ENCODE measurements at places on chromosomes 6 and 20.
A peak's percentile ranks its signal among the peaks of the same experiment; 100 is the strongest.

DNA sequence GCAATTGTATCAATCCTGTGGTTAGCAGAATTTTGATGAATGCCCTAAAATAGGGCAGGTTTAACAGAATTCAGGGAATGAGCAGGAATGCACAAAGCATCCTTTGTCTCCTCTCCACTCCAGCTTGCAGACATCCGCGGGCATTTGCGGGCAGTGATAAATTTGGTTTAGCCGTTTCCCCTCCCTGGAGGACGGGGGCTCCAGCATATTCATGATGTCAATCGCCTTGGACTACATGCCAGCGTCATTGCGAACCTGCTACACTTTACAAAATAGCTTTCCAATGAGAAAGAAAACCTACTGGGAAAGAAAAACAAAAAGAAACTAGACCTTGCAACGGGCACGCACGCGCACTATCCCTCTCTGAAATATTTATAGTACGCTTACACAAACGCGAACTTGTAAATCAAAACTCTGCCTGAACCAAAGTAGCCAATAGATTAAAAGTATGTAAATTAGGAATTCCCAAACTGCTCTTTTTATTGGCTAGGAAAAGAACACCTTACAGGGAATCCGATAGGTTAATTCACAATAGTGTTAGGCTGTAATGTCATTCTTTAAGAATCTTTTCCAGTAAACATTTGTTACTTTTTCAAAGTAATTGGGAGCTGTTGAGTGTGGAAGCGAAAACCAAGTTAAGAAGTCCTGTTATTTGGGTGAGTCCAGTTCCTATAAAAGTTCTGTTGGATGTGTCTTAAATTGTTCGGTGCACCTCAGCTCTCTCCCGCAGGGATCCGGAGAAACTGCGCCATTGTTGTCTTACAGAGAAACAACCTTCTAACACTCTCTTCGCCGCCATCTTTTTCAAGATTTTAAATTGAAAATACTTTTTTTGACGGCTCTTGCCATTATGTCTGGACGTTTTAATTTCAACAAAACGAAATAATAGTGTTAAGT is 136.7 kb downstream of the HFE start:
- DNase-seq, result peak; percentile 94

GRCh38 chr20:41984031-41984430 is 365.9 kb upstream of the CHD6 start:
- no peak for DNase-seq

- DNase-seq, result no peak
These were observed 123.3 kb downstream of the ZFAND3 start for GRCh38 chr6:37942606-37943376.

GRCh38 chr6:13838616-13839015 is 24.3 kb upstream of the MCUR1 start:
- DNase-seq, result no peak

DNA sequence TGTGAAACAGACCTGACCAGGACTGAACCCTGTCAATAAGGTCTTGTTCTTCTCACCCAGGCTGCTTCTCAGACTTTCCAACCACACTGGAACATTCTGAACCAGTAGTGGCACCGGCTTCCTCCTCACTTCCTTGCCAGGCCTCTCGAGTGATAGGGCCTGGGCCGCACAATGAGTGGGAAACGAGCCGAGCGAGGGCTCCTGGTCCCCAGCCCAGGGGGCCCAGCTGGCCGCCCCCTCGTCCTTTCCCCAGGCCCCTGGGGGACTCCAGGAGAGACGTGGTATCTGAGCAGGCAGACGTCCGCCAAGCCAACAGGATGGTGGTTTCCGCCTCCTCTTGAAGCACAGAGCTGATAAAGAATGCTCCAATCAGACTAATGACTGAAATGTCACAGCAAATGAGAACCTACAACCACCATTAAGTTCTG is 117.9 kb downstream of the GMDS start:
- peak; percentile 94 for DNase-seq

DNA sequence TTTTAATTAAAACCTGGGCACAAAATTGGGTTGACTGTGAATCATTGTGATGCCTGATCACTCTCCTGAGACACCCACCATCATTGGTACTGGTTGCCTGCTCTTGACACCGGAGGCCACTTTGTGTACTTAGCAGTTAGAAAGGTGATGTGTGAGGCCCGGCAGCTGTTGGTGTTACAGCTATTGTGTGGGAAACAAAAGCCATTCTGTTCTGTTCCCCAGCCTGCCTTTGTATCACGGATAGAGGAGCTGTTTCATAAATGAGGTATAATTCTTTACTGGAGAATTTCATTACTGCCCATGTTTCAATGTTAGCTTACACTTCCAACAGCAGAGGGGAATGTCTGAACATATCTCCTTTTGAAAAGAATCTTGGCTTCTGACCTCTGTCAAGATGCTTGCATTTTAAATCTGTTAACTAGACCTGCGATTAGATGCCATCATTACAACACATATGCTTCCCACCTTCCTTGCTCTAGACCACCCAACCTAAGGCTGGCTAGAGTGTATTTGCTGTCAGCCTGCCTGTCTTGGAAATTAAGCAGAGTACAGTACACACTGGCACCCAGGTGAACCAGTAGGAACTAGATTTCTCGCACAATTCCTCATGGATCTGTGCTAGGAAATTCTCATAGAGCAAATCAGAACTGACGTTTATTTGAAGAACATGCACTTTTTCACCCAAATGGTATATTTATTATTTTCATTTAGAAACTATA is 142.4 kb upstream of the INSM1 start:
- no peak for DNase-seq

DNA sequence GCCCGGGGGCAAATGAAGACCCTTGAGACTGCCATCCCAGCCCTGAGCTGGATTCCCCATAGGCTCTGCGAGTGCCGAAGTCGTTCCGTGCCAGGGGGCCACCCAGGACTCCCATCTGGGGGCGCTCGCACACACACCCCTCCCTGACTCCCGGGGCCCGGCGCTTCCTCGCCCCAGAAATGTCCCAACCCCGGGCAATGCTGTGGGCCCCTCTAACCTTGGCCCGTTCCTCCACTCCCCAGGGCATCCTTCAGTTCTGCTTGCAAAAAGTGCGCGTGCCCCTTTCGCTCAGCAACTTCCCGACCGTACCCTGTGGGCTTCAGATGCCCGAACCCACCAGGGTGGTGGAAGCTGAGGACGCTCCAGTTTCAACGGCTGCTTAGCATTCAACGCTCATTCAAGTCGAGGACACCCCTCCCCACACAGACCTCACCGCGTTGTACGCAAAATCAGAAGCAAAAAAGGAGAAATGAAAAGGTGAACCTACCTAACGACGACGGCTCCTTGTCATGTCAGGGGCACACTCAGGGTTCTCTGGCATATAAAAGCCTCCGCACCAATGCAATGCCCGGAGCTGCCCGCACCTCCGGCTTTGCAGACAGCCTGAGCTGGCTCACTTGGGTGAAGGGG is 25.3 kb downstream of the RIPOR2 start:
- peak; percentile 2 for DNase-seq

DNA sequence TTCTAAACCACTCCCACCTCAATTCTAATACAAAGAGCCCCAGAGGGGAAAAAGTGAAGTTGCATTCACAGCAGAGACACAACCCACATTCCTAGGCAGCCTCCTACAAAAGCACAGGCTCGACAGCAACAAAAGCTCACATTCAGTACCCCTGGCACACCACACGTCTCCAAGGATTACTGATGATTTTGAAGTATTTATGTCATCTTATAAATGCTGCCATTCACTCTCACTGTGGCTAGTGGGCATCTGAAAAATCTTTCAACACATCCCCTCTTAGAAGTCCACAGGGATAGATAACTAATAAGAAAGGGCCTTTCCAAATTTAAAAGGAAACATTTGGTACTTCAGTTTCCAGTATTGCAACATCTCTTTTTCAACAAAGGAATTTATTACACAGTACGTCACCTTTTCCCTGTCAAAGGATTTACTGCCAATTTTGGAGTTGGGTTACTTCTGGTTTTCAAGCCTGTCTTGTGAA is 146.7 kb downstream of the TASP1 start:
- DNase-seq, result no peak

DNA sequence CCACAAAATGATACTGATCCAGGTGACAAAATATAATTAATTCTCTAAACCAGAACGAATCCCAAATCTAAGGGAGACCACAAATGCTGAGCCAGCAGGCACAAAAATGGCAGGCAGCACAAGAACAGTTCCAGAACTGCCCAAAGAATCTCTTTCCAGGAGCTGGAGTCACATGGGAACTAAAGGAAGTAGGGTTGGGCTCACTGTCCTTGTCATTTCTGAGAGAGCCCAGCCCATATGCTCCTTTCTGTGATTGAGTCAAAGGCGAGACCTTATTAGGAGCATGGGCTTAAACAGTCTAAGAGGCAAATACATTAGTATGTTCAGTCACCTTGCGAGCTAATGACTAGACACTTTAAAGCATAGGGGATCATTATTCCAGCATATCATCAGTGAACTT is 327.6 kb upstream of the ARID1B start:
- DNase-seq, result no peak

DNA sequence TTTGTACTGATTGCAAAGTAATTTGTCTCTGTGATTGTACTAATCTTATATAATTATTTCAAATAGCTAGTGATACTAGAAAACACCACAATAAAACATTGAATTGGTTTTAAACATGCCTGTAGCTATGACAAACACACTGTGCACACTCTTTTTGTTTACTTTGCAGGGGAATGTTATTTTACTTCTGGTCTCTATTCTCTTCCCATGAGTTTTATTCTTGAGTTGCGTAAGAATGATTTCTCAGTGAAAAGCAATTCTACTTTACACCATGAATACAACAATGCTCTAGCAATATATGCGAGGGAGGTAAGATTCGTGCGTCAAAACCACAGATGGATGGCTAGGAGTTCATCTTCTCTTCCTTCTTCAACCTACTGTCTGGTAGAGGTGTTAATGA is 68.4 kb upstream of the PHACTR1 start:
- no peak for DNase-seq

DNA sequence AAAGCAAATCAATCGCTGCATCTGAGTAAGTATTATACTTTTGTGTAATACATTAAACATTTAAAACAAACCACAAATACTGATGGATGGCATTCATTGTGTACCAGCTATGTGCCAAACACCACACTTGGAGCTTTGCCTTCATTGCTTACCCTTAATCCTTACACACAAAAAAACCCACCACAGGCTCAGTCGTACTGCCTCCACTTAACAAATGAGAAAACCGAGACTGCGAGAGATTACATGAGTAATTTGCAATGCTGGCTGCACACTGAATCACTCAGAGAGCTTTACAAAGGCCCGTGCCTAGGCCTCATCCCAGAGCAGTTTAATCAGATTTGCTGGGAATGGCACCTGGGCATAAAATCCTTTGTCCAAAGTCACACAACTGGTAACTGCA is 130.5 kb downstream of the EDN1 start:
- no peak for DNase-seq

- no peak for DNase-seq
These were observed 46.9 kb downstream of the AK9 start for GRCh38 chr6:109644131-109644530.

GRCh38 chr20:34491226-34491931 is 24.8 kb upstream of the DYNLRB1 start:
- DNase-seq, result no peak

DNA sequence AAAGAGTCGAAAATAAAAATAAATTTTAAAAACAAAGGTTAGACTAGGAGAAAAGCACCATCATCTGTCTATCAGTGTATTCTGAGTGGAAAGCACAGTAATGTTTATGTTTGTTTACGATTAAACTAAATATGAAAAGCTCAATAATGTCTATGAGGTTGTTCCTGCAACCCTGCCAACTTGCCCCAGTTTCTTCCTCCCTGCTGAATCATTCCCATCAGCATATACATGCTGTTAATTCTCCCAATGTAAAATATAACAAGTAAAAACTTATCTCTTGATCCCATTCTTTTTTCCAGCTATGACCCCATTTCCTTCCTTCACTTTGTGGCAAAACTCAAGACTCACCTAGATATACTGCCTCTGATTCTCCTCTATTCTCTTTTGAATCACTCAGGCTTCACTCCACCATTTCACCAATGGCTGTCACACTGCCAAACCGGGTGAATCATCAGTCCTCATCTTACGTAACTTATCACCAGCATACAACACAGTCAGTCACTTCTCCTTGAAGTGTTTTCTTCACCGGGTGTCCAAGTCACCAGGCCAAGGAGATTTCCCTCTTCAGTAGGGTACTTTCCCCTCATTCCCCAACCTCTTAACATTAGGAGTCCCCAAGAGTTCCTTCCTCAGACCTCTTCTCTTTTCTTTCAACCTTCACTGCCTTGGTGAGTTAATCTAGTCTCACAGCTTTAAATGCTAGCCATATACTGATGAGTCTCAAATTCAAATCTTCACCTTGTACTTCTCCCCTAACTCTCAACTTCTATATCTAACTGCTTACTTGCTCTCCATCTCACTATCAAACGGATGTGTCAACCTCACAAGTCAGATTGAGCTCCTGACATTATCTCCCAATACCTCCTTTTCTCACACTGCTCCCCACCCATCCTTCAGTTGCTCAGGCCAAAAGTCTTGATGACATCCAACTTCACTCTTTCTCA is 6.2 kb downstream of the TMEM242 start:
- DNase-seq, result peak; percentile 96

- peak; percentile 95 for DNase-seq
These were observed 64.6 kb downstream of the GFOD1 start for GRCh38 chr6:13422681-13423221.

- DNase-seq, result peak; percentile 67
These were observed 143.7 kb downstream of the KLHL32 start for GRCh38 chr6:97068211-97068610.

DNA sequence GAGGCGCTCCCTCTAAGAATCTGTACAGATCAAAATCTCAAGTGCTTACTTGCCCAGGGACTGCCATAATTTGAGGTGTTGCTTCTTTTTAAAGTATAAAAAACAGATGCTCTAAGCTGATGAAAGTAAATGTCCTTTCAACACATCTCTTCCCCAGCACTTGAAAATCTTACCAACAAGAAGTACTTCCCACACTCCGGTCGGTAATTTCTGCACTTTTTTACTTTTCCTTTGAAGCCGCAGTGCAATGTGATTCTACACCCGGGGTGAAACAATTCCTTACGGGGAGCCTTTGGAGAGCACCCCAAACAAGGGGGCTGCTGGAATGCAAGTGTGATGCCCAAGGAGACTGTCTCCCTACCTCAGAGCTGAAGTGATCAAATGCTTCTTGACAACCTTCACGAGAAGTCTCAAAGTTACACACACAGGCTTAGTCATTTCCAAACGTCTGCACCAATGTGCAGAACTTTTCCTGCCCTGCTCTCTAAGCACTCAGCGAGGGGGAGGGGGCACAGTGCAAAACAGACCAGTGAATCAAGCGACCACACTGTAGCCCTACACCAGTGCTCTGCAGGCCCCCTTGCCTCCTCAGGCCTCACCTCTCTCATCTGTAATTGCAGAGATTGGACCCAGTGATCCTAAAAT is 56.7 kb downstream of the ATXN1 start:
- DNase-seq, result peak; percentile 53

DNA sequence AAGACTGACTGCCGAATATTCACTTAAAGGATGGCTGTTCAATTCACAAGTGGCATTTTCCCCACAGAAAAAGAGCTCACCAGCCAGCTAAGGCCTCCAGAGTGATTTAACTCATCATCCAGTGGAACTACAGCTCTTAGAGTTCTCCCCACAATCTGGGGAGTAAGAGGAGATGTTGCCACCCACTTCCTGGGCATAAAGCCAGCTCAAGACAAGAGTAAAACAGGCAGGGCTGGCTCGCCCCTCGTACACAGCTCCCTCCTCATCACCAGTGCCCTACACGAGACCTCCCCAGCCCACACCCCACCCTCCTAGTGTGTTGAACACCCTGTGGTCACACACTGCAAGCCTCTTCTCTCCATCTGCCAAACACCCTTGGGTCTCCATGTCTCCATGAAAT is 47.2 kb upstream of the IPCEF1 start:
- DNase-seq, result peak; percentile 29
